ENCODE measurements at places on chromosomes 2 and 18. TPM values are rescaled to one million over a fixed set of nuclear protein-coding genes. Genes with fewer than 3 reads are reported as not detected.

The RNF149 gene
- polyA plus RNA-seq = 36.2 TPM

The SNORC gene
- polyA plus RNA-seq = 1.4 TPM

The DRC1 gene
- polyA plus RNA-seq = 0.16 TPM

The IL37 gene
- polyA plus RNA-seq = not detected

The ARHGEF4 gene
- 11.3 TPM for polyA plus RNA-seq

The AGBL5 gene
- 17.2 TPM for polyA plus RNA-seq

GRCh38 chr2:191023235-191023679, 9.3 kb upstream of the STAT1 start:
- DNase-seq = no peak

DNA sequence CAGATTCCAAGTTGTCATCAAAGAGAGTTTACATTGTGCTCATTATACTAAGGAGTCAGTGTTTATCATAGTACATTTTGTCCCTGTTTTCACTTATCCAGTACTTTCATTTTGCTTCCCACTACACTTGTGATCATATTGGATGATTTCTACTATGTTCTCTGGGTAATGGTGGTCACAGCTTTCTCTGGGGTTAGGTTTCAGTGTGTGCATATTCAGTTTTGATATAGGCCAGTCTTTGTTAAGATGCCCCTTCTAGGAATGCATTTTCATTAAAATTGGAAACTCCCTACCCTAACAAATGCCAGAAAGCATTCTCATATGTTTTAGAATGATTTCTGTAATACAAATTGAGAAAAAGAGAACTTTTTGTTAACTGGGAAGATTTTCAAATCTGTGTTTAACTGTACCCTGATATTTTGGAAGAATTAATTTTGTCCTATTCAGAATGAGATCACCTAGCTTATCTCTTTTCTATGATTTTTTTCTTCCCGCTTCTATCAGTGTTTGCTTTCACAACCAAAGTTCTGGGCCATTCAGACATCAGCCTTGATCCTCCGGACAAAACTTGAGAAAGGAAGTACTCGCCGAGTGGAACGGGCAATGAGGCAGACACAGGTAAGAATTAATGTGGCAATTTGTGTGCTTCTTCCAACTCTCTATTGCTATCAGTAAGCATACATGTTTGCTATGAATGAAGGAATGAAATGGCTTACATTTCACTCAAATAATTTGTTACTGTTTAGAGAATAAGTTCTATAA, 74.6 kb downstream of the TTC27 start:
- no peak for DNase-seq

- DNase-seq = no peak
Observed at GRCh38 chr18:37922162-37922561, 356.6 kb upstream of the CELF4 start.

DNA sequence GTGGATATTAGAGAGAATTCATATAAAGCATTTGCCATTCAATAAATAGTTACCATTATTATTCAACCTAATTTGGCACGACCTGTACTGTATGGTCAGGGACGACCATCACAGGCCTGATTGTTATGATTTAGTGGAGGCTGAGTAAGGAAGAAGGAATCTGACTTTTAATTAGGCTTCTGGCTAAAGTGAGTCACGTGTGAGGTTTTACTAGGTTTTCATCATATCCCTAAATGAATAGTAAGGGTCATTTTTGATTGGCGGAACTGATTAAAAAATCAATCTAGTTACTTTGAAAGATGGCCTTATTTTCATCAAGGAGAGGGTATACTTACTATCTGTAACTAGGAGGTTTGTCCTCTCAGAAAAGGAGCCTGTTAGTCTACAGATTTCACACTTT, 143.4 kb downstream of the ADCYAP1 start:
- no peak for DNase-seq

DNA sequence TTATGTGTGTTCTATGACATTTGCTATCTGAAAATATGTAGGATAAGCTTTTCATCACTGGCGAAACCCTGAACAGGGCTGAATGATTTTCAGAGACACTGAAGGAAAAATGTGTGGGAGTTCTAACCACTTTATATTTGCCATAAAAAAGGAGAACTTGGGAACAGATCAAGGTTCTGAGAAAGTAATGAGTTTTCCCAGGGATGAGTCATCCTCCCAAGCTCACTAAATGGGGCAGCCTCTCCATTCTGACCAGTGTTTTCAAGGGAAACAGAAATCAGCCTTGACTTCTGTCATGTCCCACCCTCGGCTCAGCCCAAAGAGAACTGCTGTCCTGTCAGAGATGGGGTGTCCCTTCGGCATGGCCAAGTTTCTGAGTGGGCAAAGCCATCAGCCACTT, 2109.8 kb upstream of the CELF4 start:
- DNase-seq = no peak

- DNase-seq = no peak
Observed at GRCh38 chr2:176733698-176734430, 464.6 kb downstream of the MTX2 start.

- no peak for DNase-seq
Observed at GRCh38 chr2:193988784-193989183, 1668.2 kb upstream of the SLC39A10 start.
